Right renal pelvis (tissue), 4 donors: ENCODE measurements at places on chromosomes 3 and 15.

DNA sequence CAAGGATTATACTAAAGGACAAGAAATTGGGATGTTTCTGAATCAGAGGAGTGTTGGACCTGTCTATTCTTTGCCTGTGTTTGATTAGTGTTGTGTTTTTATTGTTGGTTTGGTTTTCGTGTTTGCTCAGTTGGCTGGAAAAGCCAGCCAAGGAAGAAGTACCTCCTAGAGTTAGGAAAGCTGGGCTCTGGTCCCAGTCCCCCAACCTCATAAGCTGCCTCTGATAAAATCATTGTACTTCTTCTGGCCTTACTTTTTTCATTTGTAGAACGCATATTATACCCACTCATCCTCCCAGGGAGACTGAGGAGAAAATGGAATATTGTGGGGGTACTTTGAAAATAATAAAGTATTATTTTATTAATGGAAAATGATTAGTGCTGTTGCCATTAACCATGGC is 177.4 kb upstream of the TRIM42 start:
- no peak for DNase-seq

DNA sequence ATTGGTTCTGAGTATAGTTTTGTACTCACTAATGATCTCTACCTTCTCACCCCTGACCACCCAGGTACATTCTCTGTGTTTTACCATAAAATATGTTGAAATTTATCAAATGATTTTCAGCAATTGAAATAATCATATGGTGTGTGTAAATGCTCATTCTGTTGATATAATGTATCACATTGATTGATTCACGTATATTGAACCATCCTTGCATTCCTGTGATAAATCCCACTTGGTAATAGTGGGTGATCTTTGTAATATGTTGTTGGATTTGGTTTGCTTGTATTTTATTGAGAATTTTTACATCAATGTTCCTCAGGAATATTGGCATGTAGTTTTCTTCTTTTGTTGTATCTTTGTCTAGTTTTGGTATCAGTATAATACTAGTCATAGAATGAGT is 1497.6 kb downstream of the OTOL1 start:
- DNase-seq, result no peak

GRCh38 chr3:11363715-11364114 is 91.5 kb downstream of the ATG7 start:
- no peak for DNase-seq

GRCh38 chr3:34361921-34362320 is 563.5 kb downstream of the PDCD6IP start:
- DNase-seq, result no peak

DNA sequence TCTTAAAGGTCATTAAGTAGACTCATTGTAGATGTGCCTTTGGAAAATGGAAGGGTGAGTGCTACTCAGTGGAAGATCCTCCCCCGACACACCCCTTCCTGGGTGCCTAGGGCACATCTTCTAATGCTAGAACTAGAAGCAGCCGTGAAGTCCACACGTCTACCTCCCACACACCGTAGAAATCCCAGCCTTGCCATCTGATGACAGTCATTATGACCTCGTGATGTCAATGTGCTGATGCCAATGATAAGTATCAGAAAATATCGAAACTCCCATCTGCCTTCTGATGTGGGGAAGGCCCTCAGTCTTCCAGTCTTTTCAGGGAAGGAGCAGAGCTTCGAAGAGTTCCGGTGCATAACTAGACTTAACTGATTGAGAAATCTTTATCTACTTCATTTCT is 282.1 kb upstream of the ROPN1 start:
- DNase-seq, result no peak

GRCh38 chr15:41936649-41937567 is 35.4 kb downstream of the EHD4 start:
- no peak for DNase-seq

- DNase-seq, result peak; percentile 67
Observed at GRCh38 chr15:58269455-58270414, 131.6 kb downstream of the AQP9 start.

DNA sequence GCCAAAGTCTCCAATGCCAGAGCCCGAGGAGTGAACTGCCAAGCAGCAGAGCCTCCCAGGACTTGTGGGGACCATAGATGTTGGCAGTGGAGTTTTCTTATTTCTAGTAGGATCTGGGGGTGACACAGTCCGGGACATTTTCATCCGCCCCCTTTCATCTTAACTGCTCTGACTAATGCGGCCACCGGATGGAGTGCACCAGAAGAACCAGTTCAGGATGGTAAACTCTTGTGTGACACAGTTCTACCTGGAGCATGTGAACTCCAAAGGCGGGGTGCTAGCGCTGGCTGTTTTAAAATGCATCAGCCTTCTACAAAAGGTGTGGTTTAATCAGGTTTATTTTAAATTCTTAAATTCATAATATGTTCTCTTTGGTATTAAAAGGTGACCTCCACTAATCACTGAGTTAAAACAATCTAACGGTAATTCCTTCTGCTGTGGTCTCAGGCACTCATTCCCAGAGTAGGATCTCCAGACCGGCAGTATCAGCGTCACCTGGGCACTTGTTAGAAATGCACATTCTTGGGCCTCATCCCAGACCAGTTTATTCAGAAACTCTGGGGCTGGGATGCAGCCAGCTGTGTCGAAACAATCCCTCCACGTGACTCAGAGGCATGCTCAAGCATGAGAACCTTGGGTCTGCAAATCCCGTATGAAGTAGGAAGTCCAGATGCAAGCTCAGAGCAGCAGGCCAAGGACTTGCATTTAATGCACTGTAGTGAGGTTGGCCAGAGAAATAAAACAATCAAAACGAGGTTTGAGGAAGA is 105.5 kb downstream of the GABRB3 start:
- no peak for DNase-seq

DNA sequence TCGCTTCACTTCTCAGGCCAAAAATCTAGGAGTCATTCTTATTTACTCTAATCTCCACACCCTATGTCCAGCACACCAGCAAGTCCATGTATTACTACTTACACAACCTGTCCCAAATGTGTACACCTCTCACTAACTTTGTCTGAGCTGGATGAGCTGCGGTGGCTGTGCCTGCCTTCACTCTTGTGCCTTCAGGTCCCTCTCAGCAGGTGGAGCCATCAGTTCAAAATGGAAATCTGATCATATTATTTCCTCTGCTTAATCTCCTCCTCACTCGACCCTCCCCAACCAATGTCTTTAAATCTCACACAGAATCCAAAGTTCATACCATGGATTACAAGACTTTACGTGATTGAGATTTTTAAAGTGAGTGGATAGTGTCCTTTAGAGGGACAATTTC is 82.8 kb downstream of the SSR3 start:
- DNase-seq, result no peak

- no peak for DNase-seq
Observed at GRCh38 chr3:15198686-15199085, 7.4 kb upstream of the CAPN7 start.

GRCh38 chr15:95946241-95946640 is 384.3 kb upstream of the NR2F2 start:
- no peak for DNase-seq

DNA sequence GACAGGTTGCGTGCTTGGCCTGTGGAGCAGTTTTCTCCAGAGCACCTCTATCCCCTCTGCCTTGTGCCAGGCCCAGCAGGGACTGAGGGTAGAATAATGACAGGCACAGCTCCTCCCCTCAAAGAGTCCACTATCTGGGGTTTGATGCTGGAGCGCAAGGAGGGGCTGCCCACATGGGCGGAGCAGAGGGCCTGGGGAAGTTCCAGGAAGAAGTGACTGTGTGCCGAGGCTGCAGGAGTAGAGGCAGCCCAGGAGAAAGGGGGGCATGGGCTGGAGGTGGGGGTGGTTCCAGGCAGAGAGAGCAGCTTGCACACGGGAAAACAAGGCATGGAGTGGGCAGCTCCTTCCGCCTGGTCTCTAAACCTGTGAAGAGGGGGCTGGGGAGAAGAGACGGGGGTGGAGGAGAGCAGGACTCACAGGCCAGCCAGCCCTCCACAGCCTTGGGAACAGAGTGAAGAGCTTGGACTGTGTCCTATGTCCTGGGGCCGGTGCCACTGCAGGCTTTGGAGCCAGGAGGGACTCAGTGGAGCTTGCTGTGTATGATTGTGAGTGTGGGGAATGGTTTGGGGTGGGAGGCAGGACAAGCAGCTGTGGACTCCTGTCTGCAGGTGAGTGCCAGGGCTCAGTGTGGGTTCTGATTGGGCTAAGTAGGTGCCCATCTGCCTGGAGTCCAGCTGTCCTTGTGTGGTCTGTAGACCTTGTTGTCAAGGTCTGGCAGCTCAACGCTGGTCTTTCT is 48.1 kb downstream of the APBA2 start:
- DNase-seq, result no peak

- no peak for DNase-seq
Observed at GRCh38 chr3:190322604-190323245, 479 bp upstream of the CLDN1 start.

DNA sequence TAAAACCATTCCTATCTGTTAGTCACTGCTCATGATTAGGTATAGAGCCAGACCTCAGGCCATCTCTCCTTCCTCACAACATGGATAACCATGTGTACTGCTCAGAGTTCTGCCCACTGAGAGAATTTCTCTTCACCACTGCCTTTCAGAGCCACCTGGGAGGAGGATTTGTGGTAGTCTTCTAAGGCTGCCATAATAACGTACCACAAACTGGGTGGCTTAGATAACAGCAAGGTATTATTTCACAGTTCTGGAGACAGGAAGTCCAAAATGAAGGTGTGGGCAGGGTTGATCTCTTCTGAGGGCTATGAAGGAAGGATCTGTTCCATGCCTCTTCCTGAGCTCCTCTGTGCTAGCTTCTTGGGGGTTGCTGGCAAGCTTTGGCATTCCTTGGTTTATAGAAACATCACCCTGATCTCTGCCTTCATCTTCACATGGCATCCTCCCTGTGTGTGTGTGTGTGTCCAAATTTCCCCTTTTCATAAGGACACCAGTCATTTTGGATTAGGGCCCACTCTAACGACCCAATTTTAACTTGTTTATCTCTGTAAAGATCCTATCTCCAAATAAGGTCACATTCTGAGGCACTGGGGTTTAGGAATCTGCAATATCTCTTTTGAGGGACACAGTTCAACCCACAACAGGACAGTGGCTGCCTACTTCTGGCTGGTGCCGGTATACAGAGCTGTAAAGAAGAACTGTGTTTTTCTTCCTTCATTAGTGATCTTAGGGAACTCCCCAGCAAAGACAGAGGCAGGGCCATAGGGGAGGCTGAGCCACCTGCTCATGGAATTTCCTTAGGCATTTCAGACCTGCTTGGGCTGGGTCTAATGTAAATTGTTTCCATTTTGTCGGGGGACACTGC is 42.1 kb upstream of the NOX5 start:
- no peak for DNase-seq

- no peak for DNase-seq
Observed at GRCh38 chr15:43274136-43274535, 7.4 kb upstream of the TGM5 start.

DNA sequence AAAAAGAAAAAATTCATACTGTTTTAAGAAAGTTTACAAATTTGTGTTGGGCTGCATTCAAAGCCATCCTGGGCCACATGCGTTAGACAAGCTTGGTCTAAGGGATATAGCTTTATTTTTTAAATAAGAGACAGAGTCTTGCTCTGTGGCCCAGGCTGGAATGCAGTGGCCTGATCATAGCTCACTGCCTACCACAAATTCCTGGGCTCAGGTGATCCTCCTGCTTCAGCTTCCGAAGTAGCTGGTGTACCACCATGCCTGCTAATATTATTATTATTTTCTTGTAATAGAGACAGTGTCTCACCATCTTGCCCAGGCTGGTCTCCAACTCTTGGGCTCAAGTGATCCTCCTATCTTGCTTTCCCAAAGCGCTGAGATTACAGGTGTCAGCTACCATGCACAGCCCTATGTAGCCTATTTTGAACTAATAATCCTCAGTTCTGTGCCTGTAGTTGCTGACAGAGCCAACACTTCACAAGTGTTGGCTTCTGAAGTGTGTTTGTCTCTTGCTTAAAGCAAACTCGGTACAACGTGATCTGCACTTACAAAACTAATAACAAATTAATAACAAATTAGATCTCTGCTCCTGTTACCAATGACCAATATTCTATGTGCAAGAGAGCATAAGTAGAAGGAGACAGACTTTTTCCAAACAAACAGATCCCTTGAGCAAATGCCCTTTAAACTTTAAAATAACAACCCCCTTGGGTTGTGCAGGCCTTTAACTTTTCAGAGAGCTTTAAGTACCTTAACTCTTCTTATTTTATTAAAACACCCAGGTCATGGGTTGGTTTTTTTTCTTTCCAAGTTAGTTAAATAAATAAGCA is 135.2 kb downstream of the VGLL4 start:
- no peak for DNase-seq

DNA sequence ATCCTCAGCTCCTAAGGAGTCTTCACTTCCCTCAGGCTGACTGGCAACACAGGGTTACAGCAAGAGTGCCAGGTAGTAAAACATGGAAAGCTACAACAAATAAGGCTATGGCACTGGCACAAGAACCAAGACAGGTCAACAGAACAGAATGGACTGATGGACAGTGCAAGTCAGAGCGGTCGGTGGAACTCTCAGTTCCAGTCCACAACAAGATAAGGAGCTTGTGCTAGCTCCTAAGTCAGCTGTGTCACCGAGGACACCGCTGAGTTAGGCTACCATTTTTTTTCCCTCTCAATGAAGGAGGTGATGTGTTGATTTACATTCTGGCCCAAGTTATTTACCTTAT is 55.9 kb upstream of the LIMD1 start:
- DNase-seq, result no peak

DNA sequence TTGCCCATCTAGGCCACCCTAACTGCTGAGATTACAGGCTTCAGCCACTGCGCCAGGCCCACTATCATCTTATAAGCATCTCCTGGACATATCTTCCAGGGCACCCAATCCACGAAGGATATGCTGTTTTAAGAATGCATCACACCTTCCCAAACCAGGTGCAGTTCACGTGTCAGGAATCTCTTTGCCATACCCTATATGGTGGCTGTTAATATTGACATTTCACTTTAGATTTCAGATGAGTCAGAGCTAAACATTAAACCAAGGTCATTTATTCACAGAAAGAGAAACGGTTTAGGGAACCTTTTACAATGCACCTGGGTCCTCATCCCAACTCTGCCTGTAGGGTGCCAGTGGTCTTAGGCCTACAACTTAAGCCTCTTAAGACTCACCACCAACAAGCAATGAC is 85.7 kb downstream of the TBL1XR1 start:
- DNase-seq, result no peak

DNA sequence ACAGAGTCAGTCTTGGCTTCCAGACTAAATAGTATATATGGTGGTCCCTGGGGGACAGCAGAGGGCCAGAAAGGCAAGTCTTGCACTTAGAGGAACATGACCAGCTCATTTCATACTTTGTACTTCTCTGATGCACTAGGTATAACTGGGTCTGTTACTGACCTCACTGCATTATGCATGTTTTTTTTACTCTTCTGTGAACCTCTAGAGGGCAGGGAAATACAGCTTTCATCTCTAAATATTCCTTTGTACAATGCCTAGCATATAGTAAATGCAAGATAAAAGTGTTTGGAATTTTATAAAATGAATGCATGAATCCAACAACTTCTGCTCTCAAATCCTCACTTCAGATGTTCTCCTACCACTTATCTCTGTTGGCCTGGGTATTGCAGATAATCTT is 23.4 kb upstream of the ARL14 start:
- no peak for DNase-seq

- DNase-seq, result no peak
Observed at GRCh38 chr3:139113993-139114375, 69.3 kb upstream of the PRR23C start.

GRCh38 chr3:94130690-94131089 is 67.8 kb downstream of the NSUN3 start:
- DNase-seq, result no peak

GRCh38 chr3:104279617-104280016 is 1087.1 kb upstream of the ALCAM start:
- DNase-seq, result no peak

GRCh38 chr3:127560051-127560787 is 30.3 kb downstream of the TPRA1 start:
- no peak for DNase-seq

GRCh38 chr15:70820214-70820613 is 33.7 kb downstream of the LARP6 start:
- no peak for DNase-seq
